ENCODE measurements at places on chromosomes 4 and X.

DNA sequence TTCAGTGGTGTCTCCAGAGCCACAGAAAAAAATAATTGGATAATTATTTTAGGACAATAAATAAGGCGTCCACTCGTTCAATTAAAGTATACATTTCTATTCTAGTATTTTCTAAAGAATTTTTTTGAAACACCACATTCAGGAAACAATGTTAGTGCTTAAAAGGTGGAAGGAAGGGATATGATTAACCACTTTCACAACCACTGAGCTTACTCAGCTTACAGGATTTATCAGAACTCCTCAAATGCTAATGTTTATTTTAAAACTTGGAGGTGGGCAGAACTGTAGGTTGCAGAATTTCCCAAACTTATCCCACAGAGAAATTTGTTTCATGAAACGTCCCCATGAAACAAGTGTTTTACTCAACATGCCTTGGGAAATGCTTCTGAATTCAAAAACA lies 54.3 kb upstream of the MAGEB2 start:
- DNase-seq: no peak

DNA sequence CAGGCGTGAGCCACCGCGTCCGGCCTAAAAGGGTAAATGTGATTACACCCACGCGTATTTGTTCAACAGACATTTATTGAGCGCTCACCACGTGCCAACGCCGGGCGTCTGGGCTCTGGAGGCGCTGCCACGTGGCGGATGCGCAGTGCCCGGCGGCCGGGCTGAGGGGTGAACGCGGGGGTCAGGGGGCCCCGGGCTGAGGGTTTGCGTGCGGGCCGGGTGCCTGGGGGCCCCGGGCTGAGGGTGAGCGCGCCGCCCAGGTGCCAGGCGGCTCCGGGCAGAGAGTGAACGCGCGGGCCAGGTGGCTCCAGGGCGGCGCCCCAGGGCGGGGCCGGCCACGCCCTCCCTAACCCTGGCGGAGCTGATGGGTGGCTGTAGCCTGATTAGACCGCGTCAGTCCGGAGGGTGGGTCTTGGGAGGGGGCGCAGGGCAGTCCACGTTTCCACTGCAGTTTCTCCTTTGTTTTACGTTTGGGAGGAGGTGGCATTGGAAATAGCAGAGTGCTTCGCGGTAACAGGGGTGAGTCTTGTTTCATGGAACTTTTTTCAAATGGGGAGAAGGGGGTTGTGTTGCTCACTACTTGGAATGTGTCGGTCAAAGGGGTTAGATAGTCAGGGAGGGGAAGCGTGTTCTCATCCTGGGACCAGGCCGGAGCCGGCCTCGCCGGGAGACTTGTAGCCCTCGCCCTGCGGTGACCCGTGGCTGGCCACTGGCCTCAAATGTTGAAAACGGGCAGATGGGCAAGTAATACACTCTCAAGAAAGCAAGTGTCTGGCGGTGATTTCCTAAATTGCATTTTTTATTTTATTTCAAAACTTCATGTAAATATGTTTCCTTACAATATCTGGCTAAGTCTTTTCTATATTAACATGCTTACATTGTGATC lies at the start of gene ZFP42:
ZFP42 (plus strand) TSS at position 450 of the 886 bp plus-strand sequence. CDS start 7,037 bp downstream, outside the sequence.
- DNase-seq: no peak

DNA sequence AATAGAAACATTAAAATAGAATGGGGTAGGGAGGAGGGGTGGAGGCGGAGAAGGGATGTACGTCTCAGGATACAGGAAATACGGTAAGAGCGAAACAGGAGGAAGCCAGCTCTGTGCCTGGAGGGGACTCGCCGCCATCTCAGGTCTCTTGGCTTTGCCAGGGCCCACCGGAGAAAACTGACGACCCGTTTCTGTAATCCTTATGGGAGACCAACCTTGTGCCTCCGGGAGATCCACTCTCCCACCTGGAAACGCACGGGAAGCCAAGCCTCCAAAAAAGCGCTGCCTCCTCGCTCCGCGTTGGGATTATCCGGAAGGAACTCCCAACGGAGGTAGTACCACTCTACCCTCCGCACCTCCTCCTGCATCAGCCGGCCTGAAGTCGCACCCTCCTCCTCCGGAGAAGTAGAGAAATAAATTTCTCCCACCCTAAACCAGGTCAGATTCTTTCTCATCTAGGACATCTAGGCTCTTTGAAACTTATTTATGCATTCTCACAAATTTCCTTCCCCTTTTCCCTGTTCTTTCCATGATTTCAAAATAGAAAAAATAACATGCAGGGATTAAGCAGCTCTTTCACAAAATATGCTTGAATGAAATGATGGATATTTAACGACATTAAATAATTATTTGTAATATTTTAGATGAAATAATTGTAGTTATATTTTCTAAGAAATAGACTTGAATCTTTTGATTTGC lies at the start of gene NBDY:
NBDY (plus strand) TSS at position 92 of the 699 bp plus-strand sequence; CDS start at position 203, 111 bp downstream.
- peak; percentile 58 for DNase-seq

GRCh38 chr4:172787111-172787510 lies 381.5 kb upstream of the GALNT7 start:
- DNase-seq: no peak

- DNase-seq: no peak
Measured at GRCh38 chr4:123606946-123607542, 210.4 kb downstream of the SPRY1 start.

GRCh38 chr4:86497131-86497530 lies 97.0 kb upstream of the PTPN13 start:
- peak; percentile 24 for DNase-seq

DNA sequence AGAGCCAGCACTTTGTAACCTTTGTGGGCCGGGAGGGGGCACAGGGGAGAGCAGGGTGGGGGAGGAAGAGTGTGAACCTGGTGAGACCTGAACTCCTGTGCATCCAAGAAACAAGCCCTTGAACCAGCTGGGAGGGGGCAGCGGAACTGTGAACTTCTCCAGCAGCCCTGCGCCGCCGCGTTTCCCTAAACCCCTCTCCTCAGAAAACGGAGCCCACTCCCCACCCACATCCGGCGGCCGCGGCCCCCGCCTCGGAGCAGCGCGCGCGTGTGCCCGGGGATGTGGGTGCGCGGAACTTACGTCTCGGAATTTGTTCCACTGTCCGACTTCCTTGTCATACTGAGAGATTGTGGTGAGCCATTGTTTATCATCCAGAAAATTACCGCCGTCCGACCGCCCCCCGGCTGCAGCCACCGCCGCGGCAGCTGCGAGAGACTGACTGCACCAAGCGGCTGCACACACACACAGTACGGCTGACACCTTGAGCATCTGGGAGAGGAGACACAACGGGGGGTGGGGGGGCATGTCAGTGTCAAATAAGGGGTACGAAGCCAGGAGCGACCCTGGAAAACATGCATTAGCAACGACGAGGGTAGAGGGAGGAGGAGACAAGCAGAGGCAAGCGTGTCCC lies 494 bp downstream of the SPOCK3 start:
- peak; percentile 70 for DNase-seq

DNA sequence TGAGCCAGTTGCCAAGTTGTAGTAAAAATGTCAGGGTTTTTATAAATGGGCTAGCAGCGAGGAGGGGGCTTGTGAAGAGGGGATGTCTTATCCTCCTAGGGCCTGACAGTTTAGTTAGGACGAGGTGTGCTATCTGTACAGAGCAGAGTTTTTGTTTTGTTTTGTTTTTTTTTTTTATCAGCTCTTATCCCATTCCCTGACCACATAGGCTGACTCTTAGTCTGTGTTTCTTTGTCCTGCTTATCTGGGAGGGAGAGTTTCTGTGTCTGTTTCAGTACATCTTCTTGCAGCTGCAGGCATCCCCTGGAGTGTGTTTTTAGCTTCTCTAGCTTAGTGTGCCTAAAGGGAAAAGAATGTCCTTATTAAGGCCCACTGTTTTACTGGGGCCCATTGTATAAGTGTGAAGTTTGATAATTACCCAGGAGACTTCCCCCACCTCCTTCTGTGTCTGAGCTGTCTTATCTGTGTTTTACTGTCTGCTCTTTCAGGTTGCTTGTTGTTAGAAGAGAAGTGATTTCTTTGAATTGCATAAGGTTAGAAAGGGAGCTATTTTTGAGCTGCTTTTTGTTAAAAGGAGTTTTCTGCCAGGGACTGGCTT lies 32.0 kb downstream of the PAGE2 start:
- no peak for DNase-seq

- DNase-seq: no peak
Measured at GRCh38 chr4:78707793-78708192, 68.4 kb upstream of the BMP2K start.

GRCh38 chr4:34009951-34010350 lies 2234.4 kb downstream of the ARAP2 start:
- no peak for DNase-seq

- peak; percentile 33 for DNase-seq
Measured at GRCh38 chrX:133335027-133335426, 80.3 kb downstream of the GPC4 start.
